ENCODE measurements at places on chromosomes 7 and 10. TPM values are rescaled to one million over a fixed set of nuclear protein-coding genes. Genes with fewer than 3 reads are reported as not detected.

DNA sequence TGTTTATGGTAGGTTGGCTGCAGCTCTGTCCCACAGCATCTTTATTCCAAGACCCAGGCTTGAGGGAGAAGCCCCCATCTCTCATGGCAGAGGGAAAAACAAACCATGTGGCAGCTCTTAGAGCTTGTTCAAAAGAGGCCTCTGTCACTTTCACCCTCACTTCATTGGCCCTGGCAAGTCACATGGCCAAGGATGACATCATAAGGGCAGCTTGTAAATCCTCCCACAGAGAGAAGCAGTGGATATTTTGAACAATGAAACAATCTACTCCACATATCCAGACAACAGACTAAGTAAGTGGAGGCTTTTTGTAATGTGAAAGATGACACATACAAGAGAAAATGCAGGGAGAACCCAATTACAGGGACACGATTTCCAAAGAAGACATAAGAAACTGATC is 108.1 kb downstream of the GRID1 start:
- DNase-seq = no peak

DNA sequence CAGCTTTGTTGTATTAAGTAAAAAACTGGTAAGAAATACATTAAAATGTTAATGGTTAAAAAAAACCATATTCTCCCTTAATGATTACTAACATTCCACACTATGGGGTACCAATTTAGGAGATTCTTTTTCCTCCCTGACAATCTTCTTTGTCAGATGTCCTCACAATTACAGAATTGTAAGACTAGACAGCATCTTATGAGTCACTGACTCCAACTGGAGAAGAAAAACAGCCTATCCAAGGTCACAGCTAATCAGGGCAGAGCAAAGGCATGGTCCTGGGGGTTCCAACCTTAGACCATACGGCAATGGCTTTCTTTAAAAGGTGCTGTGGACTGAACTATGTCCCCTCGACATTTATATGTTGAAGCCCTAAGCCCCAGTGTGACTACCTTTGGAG is 127.6 kb downstream of the DLG5 start:
- no peak for DNase-seq

DNA sequence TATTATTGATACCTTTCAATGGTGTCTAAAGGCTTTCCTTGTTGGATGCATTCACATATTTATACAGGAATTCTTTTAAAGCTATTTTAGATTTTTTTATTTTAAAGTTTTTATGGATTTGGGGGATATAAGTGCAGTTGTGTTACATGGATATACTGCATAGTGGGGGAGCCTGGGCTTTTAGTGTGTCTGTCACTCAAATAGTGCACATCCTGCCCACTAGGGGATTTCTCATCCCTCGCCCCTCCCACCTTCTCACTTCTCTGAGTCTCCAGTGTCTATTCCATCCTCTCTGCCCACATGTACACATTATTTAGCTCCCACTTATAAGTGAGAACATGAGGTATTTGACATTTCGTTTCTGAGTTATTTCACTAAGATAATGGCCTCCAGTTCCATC is 154.0 kb upstream of the MKI67 start:
- DNase-seq = no peak

- no peak for DNase-seq
These were observed 22.0 kb upstream of the BMPR1A start for GRCh38 chr10:86734207-86734988.

GRCh38 chr10:28155726-28156125 is 147.1 kb downstream of the MPP7 start:
- peak; percentile 23 for DNase-seq

- DNase-seq = no peak
These were observed 38.4 kb downstream of the UNCX start for GRCh38 chr7:1271046-1271445.

GRCh38 chr7:151823566-151824372 is 53.1 kb downstream of the PRKAG2 start:
- no peak for DNase-seq

- no peak for DNase-seq
These were observed 14.0 kb upstream of the PBLD start for GRCh38 chr10:68346774-68347173.

- DNase-seq = no peak
These were observed 18.8 kb downstream of the FOXI2 start for GRCh38 chr10:127755753-127756152.

DNA sequence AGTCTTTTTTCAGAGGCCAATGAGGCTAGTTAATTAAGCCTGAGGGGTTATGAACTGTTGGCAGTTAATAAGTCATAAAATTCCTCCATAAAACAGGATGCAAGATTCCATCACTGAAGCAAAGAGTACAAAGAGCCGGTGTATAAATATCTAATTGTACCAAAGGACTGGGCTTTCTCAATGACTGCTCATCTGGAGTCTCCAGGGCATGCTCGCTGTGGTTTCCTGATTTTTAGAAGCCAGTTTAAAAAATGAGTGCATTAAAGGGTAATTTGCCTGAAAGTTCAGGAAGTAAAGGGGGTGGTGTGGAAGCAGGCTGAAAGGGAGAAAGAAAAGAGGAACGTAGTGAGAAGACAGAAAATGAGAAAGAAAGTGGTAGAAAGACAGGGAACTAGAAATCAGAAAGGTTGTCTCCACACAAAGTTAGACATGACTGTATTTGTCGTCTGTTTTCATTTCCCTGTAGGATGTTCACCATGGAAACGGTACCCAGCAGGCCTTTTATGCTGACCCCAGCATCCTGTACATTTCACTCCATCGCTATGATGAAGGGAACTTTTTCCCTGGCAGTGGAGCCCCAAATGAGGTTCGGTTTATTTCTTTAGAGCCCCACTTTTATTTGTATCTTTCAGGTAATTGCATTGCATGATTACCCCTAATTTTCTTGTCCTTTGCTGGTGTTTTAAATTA is 282.3 kb downstream of the TWIST1 start:
- no peak for DNase-seq

DNA sequence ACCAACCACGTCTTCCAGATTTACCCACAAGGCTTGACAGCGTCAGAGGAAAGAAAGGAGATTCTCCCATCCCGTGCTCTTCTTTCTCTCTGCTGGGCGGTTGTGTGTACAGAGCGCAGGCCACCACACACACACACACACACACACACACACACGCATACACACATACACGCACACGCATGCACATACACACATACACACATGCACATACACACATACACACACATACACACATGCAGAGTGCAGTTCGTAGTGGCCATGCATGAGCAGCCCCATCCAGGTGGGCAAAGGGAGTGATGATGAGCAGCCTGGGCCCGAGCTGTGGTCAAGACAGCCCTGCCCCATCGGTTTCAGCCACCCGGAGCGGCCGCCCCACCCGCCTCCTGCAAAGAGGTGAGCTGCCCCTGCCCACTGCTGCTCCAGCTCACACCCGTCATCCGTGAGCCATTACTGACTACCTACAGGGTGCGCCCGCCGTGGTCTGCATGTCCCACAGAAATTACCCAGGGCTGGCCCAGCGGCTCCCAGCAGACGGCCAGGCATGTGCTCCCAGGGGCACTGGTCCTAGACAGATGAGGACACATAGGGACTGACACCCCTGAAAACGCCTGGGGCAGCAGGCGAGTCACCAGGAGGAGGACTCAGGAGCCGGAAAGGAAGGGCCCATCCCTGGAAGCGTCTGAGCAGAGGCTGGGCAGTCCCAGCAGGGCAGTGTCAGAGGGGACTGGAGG is 69.6 kb downstream of the ASB13 start:
- no peak for DNase-seq

- DNase-seq = no peak
These were observed 155.0 kb downstream of the C7orf25 start for GRCh38 chr7:42756841-42757240.

GRCh38 chr7:157625973-157626742 is 289.4 kb downstream of the DNAJB6 start:
- DNase-seq = no peak

DNA sequence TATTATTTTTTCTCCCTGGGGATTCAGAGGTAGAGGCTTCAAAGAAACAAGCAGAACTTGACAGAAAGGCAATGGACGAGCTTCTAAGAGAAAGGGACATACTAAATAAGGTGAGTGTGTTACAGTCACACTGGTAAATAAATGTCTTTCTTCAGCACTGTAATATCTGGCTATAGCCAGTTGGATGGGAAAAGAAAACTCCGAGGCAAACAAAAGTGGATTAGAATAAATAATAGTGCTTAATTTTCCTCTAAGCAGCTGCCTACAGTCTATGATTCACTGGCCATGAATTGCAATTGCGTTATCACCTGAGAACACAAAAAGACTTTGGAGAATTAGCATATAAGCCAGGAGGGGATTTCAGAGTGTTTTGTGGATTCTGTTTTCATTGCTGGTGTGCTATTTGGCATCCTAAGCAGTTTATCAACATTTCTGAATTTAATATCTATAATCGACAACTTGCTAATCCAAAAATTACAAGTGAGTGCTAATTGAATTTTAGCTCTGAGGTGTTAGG is 23.2 kb downstream of the CFAP58 start:
- no peak for DNase-seq

- no peak for DNase-seq
These were observed 28.8 kb downstream of the XPNPEP1 start for GRCh38 chr10:109894516-109894915.

DNA sequence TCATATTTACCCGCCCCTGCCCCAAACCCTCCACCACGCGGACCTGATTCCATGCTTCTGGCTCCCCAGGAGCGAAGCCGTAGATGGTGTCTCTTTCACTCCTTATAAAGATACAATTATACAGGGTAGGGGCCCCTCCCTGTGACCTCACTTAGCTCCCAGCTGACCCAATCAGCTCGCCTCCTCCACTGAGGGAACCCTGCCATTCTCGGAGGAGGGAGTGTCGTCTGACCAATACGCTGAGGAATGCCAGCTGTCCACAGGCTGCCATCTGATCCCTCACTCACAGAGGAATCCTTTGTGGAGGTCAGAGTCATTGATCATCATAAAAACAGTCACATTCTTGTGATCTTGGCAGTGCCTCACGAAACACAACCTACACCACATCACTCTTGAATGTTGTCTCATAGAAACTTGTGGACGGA is 67.5 kb upstream of the INSIG1 start:
- DNase-seq = peak; percentile 40

GRCh38 chr7:114700247-114700928 is 221.5 kb upstream of the MDFIC start:
- no peak for DNase-seq

GRCh38 chr10:112394475-112394875 is 20.6 kb downstream of the ACSL5 start:
- DNase-seq = no peak

DNA sequence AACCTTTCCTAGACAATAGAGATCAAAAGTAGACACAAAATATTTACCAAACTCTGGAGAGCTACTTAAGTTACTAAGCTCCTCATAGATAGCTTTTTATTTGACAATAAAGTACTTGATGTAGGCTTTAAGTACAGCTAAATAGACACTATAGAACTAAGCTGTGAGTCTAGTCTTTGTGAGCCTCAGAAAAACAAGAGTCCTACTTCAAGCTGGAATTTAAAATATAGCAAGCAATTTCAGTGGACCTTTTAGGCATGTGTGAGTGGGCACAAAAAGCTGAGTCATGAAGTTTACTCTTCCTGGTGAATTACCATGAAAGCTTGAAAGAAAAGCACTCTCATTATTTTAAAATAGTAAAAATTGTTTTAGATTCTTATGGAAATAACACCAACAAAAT is 76.1 kb downstream of the ADD3 start:
- no peak for DNase-seq

GRCh38 chr7:55622241-55622640 is 49.9 kb upstream of the VOPP1 start:
- DNase-seq = no peak

DNA sequence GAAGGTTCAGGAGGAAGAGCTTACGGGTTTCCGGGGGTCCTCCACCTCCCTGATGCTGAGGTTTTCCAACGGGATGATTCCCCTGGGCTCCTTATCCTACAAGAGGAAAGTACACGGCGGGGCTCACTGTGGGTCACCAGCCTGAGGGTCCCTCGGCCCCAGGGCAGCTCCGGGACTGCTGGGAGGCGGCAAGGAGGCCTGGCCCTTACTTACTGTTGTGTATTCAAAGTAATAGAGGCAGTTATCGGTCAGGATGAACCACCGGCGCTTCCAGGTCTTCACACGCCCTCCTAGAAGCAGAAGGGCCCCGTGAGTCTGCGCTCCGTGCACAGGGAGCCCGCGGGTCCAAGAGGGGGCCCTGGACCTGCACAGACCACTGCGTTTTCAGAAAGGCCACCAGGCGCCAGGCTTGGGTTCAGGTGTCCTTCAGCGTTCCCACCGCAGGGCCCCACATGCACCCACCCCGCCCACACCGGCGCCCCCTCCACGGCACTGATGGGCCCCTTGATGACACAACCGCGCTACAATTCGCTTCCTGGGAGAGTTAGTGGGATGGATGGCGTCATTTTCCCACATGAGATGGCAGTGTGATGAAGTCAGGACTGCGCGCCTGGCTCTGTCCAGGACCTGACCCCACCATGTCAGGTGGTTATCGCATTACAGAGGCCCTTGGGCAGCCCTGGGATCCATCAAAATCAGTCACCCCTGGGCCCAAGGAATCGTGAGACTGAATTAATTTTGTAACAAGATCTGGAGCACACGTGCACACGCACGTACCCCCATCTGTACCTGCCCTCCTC is 106.7 kb downstream of the CYTH3 start:
- DNase-seq = no peak

- DNase-seq = peak; percentile 71
These were observed 513 bp downstream of the TMEM178B start for GRCh38 chr7:141074162-141074991.

- no peak for DNase-seq
These were observed 1.0 kb downstream of the ASAH2 start for GRCh38 chr10:50250096-50250854.

DNA sequence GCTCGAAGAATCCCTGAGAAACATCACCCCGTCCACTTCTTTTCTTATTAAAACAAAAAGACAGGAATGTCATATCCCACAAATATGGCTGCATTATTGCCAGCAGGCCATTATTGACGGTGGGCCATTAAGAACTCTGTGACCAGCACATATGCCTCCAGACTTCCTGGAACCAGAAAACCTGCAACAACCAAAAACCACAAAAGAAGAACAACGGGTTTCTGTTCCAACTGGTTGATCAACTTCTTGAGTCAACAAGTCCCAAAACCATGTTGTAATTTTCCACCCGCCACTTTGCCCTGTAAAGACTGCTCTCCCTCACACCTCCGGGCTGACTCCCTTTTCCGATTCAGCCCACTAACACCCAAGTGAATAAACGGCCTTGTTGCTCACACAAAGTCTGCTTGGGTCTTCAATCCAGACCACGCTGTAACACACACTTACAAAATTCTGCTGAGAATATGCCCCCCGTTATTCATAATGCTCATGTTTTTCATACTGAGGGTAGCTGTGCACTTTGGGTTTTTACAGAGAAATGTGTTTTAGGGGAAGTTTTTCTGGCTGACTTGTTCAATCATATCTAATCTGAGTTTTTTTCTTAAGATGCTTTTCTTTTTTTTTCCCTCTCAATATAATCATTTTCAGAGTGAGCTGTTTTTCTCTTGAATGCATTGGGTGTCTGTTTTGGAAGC is 20.7 kb downstream of the ZNF107 start:
- no peak for DNase-seq

- no peak for DNase-seq
These were observed 99.6 kb upstream of the GLCCI1 start for GRCh38 chr7:7869036-7869435.

The CCZ1 gene
- total RNA-seq = 136 TPM

The NODAL gene
- not detected for total RNA-seq

The PROSER2 gene
- 2.0 TPM for total RNA-seq

The HHEX gene
- total RNA-seq = not detected

The TRIM74 gene
- 0.36 TPM for total RNA-seq

The ZNF789 gene
- 18.7 TPM for total RNA-seq

The SEMA3D gene
- 0.99 TPM for total RNA-seq

The AKR1B1 gene
- total RNA-seq = 105 TPM

The LAMB1 gene
- 87.7 TPM for total RNA-seq

The ITPRID1 gene
- not detected for total RNA-seq
